ENCODE measurements at places on chromosomes 5 and 9.
A peak's percentile ranks its signal among the peaks of the same experiment; 100 is the strongest.

- DNase-seq: no peak
Observed at GRCh38 chr5:88664645-88665044, 218.3 kb downstream of the MEF2C start.

DNA sequence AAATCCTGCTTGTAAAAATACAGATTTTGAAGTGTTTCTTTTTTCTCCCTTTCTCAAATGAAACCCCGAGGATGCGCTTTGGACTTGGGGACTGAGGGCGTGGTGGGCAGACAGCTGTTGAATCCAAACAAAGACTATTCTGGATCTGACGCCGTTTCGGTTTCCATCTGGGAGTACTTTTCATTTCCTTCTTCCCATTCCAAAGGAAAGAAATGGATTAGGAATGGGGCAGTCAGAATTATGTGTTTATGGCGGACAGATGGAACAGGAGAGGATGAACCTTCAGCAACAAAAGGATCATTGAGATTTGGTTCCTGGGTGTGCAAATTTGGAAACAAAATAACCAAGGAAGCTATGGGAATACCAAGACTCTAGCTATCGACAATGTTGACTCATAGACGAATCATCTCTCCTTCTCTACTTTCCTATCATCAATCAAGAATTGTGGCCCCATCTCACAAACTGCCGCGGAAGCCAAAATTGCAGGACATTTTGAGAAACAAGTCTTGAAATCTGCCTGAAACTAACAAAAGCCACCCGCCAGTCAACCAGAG is 300.6 kb downstream of the PARP8 start:
- DNase-seq: no peak

DNA sequence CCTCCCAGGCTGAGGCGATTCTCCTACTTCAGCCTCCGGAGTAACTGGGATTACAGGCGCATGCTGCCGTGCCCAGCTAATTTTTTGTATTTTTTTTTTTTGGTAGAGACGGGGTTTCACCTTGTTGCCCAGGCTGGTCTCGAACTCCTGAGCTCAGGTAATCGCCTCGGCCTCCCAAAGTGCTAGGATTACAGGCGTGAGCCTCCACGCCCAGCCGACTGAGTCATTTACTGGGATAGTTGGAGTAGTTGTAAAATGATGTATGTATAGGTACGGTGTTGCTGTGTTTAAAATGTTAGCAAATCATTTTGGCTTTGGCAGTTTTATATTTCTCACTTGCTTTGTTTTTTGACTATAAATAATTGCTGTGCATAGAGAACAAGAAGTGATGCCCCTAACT is 209.4 kb downstream of the ADAMTSL1 start:
- DNase-seq: no peak

DNA sequence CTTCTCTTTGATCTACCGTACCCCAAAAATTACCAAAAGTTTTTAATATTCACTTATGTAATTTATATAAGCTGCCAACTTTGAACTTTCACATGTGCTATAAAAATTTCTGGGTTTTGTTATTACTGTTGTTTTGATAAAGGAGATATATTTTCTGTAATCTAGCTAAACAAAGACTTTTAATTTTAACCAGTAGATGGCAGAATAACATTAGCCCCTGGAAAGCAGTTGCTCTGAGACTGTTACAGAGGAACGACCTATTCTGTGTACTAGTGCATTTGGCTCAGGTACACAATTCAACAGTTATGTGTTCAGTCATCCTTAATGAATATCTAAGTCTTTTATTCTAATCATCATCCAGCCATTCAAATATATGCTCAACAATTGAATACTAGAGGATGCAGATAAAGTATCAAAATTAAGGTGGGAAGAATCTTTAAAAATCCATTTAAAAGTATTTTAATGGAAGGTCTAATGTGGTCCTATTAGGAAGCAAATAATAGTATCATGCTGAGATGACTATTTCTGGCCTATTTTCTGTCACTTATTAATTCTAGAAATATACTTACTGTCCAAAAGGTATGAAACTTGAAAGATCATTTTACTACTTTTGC is 8.6 kb downstream of the KLHL9 start:
- peak; percentile 68 for DNase-seq

GRCh38 chr5:149212198-149212951 is 59.3 kb upstream of the AFAP1L1 start:
- no peak for DNase-seq

DNA sequence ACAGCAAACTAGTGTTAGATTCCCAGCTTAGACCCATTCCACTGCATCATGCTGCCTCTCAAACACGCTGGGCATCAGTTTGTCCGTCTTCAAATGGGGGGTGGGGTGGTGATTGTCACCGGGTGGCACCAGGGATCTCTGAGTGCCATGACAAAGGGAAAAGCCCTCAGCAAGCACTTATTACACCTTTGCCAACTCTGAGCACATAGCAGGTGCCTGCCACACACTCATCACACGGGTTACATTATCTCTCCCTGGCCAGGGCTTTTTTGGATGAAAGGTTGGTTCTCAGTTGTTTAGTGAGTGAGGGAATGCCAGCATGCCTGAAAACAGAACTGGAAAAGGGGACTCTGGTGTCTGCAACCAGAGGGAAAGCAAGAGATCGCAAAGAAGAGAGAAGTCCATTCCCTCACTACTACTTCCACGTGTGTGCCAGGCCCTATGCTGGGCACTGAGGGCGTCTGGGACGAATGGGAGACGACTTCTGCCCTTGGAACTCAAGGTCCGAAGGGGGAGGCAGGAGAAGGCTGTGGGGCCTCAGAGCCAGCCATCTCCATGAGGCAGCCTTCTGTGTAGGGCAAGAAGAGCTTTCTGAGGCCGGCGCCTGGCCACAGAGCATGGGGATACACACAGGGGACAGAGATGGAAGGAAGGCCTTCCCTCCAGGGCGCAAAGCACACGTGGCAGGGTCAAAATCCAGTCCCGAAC is 48.9 kb downstream of the PAX5 start:
- DNase-seq: no peak

- no peak for DNase-seq
Observed at GRCh38 chr5:60835554-60835953, 8.5 kb downstream of the ELOVL7 start.

GRCh38 chr5:81579262-81579924 is 171.5 kb downstream of the SSBP2 start:
- peak; percentile 83 for DNase-seq

- DNase-seq: no peak
Observed at GRCh38 chr9:89718651-89719050, 113.8 kb downstream of the GADD45G start.

- DNase-seq: no peak
Observed at GRCh38 chr9:114521846-114522245, 16.6 kb upstream of the WHRN start.

DNA sequence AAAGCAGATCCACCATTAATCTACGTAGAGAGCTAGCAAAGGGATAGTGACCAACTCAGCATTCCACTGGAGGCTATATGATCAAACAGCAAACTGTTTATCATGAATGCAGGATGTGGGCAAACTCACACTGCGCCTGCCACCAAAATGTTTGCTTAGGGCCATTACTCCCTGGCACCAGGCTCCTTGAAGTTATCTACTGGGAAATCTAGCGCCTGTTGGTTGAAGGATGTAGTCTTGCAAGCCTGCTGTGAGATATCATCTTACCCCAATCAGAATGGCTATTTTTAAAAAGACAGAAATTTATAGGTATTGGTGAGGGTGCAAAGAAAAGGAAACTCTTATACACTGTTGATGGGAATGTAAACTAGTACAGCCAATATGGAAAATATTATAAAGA is 332.5 kb upstream of the RPS23 start:
- DNase-seq: no peak

DNA sequence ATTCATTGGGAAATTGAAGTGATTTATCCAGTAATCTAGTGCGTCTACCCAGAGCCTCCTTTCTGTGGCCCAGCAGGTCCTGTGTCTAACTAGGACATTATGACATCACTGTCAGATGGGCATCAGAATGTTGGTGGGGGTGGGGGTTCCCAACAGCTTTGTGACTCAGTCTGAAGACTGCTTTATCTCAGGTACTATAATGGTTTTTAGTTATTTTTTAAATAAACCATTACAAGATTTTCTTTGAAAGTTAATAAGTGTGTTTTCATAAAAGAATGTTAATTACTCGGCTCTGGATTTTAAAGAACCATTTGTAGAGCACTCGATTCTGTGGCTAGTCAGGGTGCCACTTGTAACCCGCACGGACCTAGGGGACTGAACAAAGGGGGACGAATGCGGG is at the start of gene EQTN:
Gene EQTN (minus strand): TSS at position 101 of the 400 bp plus-strand sequence. CDS start 95 bp downstream, at position 6.
- no peak for DNase-seq

DNA sequence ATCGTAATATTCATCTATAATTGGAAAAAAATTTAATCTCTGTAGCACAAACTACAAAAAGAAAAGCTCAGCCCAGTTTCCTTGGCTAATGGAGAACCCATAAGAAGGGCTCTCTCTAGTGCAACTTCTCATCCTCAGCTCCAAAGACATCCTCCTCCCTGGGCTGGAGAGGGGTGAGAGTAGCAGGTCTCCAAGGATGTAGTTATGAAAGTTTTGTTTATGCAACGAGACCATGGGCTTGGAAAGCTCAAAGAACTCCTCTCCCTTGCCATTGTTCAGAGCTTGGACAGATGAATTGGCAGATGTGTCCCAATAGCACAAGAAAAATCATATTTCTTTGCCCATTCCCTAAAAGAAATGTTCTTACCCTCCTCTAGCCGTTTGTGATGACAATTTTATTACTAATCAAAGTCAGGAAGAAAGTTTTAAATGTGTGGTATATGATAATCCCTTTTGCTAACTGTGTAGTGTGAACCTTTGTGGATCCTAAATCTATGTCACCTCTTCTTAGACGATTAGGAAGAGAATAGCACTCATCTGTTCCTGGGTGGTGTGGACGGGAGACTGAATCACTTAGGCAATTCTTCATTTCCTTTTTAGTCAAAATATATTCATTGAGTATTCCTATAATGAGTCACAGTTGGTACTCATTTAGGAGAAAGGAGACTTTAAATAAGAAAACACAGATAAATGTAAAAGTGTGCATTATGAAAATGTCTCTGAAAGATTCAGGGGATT is 52.2 kb downstream of the GARNL3 start:
- DNase-seq: no peak

- no peak for DNase-seq
Observed at GRCh38 chr5:38316544-38317224, 58.3 kb downstream of the EGFLAM start.

DNA sequence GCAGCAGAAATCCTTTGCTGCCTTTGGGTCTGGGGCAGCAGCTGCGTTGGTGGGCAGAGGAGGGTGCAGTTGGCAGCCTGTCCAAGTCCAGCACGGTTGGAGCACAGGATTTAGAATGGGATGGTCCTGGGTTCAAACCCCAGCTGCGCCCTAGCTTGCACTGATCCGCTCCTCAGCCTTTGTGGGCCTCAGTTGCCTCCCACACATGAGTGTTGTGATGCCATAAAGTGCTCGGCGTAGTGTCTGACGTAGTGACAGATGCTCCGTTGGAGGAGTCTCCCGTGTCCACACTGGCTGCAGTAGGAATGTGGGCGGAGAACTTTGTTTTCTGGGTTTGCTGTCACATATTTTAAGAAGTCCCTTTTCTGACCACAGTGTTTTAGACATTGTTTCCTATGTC is 36.0 kb downstream of the SLC46A2 start:
- no peak for DNase-seq

Data from NCI-H1694 treated with DMSO at 0.1 percent for 48 hours (cell line).